ENCODE measurements at places on chromosomes 7 and 10.

DNA sequence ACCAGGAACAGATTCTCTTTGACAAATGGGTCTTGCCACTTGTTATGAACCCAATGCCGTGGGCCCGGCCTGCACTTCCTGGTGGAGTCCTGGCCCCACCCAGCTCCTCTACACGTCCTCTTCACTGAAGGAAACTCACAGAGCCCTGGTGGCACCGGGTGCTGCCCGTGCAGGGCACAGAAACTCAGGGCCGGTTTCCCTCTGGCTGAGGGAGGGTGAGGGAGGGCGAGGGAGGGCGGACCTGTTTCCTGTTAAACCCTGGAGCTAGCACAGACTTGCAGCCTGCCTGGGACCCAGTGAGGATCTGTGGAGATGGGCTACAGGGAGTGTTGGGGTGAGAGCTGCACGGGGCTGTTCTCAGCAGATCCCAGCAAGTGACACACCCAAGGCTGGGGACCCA lies 596.3 kb downstream of the PTPRN2 start:
- no peak for DNase-seq

- no peak for DNase-seq
Observed at GRCh38 chr7:132393789-132394261, 182.4 kb downstream of the PLXNA4 start.

DNA sequence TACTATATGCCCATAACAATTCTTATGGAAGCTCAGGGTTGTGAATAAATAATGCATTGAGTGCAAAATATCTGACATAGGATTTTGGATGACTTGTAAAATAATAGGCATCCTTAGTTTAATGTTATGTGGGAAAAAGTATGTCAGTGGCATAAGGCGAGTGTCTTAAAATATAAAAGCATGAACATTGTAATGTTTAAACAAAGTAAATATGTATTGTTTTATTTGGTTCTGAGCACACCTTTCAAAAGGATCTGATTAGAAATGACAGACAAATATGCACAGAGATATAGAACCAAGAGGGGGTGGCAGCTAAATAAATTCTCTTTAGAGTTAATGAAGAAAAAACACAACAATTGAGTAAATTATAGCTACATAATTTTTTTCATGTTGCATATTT lies 51.3 kb upstream of the FOXP2 start:
- DNase-seq = no peak

- no peak for DNase-seq
Observed at GRCh38 chr7:99737726-99738125, 2.7 kb upstream of the CYP3A7 start.

GRCh38 chr10:73889014-73889413 lies 14.7 kb upstream of the CAMK2G start:
- DNase-seq = no peak

DNA sequence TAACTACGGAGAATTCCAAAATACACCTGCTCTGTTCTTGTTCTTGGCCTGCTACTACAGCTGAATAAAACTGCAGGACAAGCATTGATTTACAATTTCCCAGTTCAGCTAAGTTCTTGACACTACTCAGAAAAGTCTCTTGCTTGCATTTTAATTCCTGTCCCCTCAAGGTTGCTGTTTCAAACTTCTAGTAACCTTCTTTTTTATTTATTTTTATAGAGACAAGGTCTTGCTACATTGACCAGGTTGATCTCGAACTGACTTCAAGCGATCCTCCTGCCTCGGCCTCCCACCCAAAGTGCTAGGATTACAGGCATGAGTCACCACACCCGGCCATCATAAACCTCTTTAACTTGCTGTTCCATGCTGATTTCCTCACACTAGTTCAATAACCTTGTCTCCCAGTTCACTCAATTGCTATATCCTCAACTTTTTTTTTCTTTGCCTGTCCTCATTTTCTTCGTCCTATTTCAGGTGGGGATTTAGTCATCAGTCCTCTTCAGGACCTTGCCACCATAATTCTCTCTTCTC lies 79.9 kb downstream of the ARHGAP21 start:
- DNase-seq = no peak

DNA sequence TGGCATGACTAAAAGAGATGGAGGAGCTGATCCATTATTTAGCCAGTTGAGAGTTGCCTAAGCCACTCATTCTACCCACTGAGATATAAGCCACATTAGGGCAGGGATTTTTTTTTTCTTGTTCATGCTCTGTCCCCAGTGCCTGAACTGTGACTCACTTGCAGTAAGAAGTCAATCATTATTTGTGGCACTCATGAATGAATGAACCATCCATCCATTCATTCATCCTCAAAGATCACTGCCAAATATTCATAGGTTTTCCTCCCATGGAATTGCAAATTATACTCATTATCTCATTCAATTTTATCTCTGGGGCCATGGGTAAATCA lies 22.8 kb upstream of the ARID5B start:
- no peak for DNase-seq

- no peak for DNase-seq
Observed at GRCh38 chr10:68560943-68561864, 1.1 kb downstream of the TET1 start.

- DNase-seq = no peak
Observed at GRCh38 chr7:2082139-2082998, 150.4 kb downstream of the MAD1L1 start.

- no peak for DNase-seq
Observed at GRCh38 chr7:137583172-137583571, 239.6 kb upstream of the PTN start.

DNA sequence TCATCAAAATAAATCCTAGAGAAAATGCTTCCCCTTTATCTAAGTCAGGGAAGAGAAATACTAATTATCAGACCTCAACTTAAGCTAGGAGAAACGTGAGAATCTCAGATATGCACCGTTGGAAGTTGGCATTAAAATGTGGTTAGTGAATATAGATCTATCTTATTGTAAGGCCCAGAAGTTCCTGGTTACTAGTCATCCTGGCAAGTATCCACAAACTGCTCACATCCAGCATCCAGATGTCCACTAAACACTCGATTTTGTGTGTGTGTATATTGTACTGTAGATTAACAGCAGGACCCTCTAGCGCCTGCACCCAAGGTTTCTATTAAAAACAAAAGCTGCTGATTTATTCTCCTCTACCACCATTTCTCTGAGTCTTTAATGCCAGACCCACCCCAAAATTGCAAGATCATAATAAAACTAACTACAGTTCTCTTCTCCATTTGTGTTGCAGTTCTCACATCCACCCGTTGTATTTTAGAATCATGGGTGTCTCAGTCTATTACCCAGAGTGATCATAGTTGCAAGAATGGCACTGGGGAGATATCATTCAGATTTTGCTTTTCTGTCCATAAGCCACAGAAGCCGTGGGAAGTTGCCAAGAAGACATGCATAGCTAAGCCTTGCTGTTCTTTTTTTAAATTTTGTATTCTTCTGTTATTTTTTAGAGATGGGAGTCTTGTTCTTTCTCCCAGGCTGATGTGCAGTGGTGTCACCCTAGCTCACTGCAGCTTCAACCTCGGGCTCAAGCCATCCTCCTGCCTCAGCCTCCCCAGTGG lies 165.4 kb downstream of the KIAA1217 start:
- no peak for DNase-seq

DNA sequence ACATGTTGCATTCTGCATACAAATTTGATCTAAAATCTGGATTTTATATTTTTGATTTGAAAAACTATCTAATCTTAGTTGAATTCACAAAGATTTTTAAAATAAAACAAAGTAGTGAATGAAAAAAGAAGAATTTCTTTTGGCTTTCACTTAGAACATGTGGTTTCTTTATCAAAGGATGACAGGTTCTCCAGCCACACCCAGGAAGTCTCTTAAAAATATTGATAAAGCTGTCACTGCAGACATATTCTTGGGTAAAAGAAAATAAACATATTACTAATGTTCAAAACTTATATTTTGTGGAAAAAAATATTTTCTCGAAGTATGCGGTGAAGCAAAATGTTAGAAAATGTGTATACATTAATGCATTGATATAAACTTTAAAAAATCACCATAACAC lies 44.3 kb downstream of the ARL4A start:
- DNase-seq = no peak

GRCh38 chr10:33441561-33441960 lies 107.1 kb upstream of the NRP1 start:
- no peak for DNase-seq

GRCh38 chr10:80144067-80144695 lies 11.7 kb downstream of the PLAC9 start:
- DNase-seq = no peak

DNA sequence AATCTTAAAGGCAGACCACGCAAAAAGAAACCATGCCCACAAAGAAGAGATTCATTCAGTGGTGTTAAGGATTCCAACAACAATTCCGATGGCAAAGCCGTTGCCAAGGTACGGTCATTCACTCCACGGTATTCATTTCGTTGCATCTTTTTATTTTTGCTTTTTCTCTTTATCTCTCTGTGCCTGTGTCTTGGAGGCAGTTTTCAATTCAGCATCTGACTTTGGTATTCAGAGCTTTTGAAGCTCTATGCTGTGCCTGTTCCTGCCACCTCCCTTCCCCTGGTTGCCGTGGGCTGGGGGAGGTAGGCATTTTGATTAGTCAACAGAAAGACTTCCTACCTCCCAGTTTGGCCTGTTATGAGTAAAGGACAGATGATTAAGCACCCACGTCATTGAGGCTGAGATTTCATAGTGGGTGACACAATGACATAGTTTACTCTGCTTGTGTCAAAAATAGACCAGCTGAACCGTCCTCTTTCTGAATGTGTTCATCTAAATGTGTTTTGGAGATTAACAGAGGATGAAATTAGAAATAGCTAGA lies 149.5 kb downstream of the ARID5B start:
- peak; percentile 77 for DNase-seq

DNA sequence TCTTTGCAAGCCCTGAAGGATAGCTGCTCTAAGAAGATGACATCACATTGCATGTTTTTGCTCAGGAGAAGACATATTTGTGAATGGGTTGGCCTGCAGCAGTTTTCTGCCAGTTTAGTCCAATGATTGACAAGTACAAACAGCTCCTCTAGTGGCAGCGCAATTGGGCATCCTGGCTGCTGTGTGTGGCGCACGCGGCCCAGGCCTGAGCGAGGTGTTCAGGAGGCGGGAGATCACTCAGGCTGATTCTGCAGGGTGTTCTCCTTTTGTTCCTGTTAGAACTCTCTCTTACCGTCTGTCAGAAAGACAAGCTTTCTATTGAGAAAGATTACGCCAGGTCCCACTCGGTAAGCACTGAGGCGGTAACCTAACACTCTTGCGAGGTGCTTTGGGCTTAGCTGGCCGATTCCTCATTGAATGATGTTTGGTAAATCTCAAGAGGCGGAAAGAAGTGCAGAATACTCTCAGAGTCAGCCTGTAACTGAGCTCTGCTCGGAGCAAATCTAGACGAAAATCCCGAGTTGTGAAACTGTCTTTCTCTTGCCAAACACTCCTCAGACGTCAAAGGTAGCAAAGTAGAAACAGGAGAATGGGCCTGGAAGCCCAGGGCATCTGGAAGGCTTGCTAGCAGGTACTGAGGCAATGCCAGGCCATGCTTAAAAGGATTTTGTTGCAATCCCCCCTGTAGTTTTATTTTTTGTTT lies 219.2 kb upstream of the BMPER start:
- no peak for DNase-seq

DNA sequence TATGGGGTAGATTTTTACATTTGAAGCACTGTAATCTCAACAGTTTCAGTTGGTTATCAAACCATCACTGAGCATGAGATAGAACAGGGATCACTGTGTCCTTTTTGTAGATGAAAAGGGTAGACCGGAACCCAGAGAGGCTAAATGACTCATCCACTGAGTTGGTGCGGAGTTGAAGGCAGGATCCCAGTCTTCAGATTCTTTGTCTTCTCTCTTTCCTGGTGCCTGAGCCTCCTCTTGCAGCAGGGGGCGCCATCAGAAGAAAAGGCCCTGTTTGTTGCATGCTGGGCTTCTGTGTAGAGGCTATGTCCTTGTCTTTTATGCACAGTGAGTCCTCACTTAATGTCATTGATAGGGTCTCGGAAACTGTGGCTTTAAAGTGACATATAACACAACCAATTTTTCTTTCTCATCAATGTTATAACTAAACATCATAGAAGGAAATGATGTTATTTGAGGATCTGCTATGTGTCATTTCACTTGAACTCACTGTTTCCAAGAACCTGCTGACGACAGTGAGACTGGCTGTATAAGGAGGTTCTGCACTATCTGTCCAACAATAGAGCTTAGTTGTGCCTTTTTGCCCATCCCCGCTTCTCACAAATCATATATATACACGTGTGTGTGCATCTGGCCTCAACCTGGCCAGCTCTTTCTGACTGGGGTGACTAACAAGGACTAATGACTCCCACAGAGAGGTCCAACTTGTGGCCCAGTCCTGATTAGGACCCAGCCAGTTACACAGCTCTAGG lies 14.3 kb downstream of the ZNF282 start:
- DNase-seq = peak; percentile 88

GRCh38 chr7:151459726-151460473 lies 20.0 kb upstream of the CRYGN start:
- DNase-seq = no peak

DNA sequence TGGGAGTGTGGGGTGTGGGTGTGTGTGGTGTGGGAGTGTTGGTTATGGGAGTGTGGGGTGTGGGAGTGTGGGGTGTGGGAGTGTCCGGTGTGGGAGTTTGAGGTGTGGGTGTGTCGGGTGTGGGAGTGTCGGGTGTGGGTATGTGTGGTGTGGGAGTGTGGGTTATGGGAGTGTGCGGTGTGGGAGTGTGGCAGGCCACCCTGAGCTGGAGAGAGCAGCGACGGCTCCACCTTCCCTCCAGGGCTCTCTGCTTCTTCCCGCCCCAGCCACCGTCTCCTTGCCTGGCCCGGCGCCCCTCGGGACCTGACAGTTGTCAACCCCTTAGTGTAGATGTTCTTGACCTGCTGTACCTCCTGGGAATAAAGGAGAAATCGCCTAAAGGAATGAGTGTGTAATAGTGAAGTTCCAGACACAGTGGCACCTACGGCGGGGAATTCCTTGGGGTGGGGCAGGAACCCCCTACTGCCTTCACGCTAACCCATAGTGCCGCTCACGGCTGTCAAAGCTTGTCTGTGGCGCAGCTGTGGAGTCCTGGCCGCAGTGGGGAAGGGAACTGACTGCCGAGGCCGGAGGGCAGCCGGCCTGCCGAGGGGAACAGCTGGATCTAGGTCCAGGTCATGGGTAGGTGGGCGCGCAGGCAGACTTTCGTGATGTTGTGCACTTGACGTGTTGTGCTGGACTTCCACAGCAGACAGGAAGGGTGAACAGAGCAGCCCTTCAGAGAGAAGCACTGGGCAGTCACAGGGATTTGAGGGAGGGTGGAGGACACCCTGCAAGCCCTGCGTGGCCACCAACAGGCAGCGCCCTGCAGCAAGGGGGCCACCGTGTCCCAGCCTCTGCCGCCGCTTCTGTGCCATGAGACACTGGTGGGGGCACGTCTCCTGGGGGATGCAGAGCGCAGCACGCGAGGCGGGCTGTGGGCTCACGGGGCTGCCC lies 49.0 kb upstream of the EN2 start:
- no peak for DNase-seq

GRCh38 chr7:66928388-66928787 lies 7.4 kb downstream of the TMEM248 start:
- DNase-seq = no peak

- DNase-seq = no peak
Observed at GRCh38 chr7:88689821-88690220, 69.7 kb upstream of the ZNF804B start.
